ENCODE measurements at places on chromosomes 12 and 14.

DNA sequence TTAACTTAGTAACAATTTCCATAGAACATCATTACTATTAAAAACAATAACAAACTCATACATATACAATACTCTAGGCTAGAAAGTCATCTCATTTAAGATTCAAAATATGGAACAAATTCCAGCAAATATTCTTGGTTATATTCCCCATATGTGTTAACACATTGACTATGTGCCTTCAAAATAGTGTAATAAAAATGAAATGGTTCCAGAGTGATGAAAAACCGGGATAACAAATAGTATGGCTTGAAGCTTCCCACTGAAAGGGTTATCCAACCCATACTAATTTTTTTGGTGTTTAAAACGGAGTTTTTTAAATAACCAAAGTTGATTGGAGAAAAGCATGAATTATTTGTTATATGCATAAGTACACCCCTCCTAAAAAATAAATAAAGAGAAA is 5.3 kb downstream of the LRIG3 start:
- DNase-seq: no peak

DNA sequence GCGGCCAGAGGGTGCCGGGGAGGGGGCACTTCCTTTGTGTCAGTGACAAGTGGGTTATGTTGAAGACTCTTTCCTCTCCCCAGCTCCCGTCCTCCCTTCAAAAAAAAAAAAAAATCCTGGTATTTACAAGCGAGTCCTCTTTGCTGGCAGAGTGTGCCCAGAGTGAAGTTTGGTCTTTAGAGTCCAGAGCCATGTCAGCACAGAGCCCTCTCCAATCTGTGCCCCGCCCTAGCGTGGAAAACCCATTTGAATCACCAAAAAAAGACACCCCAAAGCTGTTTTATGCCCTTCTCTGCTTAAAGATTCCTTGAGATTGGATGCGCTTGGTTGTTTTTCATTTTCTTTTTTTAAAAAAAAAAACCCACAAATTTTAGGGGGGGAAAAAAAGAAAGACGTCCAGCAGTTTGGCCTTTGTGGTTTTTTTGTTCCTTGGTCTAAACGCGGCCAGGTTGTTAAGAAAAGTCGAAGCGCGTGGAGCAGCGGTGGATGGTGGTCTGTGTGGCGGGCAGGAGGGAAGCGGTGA is 3.3 kb downstream of the NKX2-1 start:
- DNase-seq: no peak

GRCh38 chr14:68442828-68443629 is 349.8 kb downstream of the ZFP36L1 start:
- DNase-seq: peak; percentile 90

DNA sequence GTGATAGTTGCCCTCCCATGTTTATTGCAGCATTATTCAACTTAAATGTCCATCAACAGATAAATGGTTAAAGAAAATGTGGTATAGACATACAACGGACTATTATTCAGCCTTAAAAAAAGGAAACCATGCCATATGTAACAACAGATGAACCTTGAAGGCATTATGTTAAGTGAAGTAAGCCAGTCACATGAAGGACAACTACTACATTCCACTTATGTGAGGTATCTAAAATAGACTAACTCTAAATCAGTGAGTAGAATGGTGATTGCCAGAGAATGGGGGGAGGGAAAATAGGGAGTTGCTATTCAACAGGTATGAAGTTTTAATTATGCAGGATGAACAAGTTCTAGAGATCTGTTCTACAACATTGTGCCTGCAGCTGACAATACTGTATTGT is 10.1 kb downstream of the PCNX4 start:
- DNase-seq: no peak

DNA sequence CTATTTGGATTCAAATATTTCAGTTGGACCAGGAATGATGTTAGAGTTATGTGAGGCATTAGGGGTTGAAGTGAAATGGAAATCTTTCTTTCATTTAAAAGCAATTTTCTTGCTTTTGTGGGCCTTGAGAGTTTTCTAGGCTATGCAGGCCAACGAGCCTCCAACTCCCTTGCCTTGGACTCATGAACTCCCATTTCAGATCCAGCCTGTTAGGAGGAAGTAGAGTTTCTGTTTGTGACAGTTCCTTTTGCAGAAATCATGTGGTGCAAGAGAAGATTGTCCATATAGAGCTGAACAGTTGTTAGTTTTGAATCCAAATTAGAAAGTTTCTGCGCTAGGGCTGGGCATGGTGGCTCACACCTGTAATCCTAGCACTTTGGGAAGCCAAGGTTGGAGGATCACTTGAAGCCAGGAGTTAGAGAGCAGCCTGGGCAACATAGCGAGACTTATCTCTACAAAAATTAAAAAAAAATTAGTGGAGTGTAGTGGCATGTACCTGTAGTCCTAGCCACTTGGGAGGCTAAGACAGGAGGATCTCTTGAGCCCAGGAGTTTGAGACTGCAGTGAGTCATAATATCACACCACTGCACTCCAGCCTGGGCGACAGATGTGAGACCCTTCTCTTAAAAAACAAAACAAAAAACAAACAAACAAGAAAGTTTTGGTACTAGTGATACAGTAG is 47.3 kb upstream of the MED13L start:
- no peak for DNase-seq

DNA sequence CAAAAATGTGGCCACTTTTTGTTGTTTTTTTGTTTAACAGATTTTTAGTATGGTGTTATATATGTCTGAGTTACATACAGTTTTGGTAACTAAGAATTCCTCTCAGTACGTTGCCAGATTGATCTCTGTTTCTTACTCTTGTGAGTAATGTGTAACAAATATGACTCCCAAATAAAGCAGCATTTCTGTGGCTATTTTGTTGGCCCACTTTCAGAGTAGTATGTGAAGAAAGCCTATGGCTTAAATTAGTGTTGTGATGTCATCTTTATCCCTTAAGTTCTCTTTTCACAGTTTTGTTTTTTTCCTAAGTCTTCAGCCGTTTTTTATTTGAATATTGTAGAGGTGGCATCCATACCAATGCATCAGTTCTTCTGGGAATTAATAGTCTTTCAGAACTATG is 10.7 kb downstream of the PCNX4 start:
- peak; percentile 83 for DNase-seq

- no peak for DNase-seq
Measured at GRCh38 chr12:12156828-12157227, 86.1 kb downstream of the BCL2L14 start.

DNA sequence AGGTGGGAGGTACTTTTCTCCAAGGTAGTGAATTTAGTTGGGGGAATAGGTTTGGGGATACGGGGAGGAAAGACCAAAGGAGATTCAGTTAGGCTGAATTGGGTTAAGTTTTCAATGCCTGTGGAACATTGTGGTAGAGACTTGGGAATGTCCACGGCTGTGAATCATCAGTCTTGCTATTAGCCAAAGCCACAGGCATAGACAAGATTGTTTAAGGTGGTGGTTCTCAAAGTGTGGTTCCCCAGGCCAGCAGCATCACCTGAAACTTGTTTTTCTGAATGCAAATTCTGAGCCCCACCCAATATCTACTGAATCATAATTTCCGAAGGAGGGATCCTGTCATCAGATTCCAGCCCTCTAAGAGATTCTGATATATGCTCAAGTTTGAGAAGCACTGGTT is 316.2 kb downstream of the EGLN3 start:
- peak; percentile 46 for DNase-seq

DNA sequence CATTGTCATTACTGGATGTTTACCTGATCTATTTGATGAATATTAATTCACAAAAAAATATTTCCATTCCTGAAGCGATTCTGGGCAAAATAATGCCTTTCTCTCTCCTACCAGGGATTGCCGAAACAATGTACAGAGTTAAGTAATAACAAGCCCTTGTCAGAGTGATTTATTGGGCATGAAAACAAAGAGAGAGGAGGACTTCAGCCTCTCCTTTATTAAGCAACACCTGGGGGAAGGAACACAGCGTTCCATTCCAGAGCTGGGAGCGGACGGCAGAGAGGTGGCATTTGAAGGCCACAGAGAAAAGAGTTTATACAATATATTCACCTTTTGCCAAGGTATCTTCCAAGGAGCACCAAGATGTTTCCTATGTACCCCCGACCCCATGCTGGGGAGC is 165.8 kb downstream of the KSR2 start:
- no peak for DNase-seq

DNA sequence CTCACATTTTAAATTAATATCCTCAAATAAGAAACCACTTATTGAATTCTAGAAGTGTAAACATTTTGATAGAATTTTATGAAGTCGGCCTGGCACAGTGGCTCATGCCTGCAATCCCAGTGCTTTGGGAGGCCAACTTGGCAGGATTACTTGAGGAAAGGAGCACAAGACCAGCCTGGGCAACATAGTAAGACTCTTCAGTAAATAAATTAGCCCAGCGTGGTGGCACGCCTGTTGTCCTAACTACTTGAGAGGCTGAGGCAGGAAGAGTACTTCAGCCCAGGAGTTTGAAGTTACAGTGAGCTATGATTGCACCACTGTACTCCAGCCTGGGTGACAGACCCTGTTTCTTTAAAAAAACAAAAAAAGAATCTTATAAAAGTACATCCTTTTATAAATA is 8.9 kb upstream of the ZNF410 start:
- no peak for DNase-seq

DNA sequence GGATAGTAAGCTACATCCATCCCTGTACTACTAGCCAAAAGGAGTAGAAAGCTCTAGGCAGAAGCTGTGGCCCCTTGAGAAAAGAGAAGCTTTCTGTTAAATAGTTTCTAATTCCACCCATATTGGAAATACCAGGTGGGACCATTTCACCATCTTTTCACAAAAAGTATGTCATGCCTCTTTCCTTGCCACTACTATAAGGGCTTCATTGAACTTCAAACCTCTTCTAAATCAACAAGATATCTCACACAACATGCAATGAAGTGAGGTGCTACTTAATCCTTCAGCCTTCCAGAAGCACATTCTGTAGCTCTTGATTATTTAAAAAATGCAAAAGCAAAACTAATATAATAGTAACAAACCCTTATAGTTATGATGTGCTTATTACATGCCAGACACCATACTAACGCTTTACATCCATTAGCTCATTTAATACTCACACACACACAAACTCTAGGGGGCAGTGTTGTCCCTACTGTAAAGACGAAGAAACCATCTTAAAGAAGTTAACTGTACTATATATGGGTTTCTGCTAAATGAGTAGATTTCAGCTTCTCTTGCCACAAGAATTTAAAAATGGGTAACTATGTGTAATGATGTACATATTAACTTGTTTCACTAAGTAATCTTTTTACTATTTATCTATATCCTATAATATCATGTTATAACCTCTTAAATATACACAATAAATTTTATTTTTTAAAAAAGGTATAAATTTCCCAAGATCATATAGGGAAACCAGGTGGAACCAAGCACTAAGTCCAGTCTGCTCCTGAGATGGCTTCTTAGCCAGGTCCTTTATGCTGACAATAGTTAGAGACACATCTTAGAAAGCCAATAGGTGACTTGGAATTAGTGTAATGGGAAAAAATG is 124.4 kb downstream of the RPS29 start:
- peak; percentile 76 for DNase-seq

DNA sequence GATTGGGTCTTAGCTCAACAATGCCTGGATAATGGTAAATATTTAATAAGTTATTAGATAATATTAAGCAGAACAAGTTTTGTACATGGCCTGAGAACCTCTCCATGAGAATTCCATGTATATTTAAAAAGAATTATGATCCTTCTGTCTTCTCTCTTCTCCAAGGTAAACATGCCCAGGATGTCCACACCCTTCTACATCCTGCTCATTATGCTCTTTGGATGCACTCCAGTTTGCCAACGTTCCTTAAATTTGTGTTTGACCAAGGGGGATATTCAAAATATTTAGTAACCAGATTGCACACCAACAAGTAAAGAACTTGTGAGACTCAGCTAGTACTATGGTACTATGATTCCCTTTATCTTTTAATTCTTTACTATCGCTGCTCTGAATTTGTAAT is 44.8 kb upstream of the ERGIC2 start:
- DNase-seq: no peak

GRCh38 chr14:23024612-23025075 is 10.1 kb downstream of the PSMB5 start:
- no peak for DNase-seq

GRCh38 chr14:63388766-63389431 is 70.2 kb upstream of the GPHB5 start:
- peak; percentile 55 for DNase-seq

DNA sequence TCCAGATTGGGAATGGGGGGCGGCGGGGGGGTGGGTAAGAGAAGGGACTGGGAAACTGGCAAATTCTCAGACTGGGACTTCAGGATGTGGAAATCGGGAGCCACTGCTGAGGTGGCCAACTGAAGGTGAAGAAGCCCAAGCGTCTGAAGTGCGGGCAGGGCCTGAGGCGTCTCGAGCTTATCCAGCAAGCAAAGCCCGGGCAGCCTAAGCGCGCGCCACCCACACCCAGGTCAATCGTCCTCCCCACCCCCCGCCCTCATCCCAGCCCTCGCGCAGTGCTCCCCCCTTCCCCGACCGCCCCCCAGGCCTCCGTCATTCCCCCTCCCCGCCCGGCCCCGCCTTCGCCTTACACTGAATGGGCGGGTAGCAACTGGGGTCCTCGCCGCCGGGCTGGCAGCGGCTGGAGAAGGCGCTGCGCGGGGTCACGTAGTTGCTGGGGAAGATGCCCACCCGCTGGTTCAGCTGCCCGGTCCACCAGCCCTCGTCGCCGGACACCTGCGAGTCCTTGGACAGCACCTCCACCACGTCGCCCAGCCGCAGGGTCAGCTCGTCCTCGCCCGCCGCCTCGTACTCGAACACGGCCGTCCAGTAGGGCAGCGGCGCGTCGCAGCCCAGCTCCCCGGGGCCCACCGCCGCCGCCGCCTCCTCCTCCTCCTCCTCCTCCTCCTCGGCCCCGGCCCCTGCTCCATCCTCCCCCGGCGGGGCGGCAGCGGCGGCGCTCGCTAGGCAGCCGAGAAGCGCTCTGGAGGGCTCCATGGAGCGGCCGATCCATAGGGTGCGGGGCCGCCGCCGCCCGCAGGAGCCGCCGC is 693 bp downstream of the MAP3K9 start:
- DNase-seq: no peak

DNA sequence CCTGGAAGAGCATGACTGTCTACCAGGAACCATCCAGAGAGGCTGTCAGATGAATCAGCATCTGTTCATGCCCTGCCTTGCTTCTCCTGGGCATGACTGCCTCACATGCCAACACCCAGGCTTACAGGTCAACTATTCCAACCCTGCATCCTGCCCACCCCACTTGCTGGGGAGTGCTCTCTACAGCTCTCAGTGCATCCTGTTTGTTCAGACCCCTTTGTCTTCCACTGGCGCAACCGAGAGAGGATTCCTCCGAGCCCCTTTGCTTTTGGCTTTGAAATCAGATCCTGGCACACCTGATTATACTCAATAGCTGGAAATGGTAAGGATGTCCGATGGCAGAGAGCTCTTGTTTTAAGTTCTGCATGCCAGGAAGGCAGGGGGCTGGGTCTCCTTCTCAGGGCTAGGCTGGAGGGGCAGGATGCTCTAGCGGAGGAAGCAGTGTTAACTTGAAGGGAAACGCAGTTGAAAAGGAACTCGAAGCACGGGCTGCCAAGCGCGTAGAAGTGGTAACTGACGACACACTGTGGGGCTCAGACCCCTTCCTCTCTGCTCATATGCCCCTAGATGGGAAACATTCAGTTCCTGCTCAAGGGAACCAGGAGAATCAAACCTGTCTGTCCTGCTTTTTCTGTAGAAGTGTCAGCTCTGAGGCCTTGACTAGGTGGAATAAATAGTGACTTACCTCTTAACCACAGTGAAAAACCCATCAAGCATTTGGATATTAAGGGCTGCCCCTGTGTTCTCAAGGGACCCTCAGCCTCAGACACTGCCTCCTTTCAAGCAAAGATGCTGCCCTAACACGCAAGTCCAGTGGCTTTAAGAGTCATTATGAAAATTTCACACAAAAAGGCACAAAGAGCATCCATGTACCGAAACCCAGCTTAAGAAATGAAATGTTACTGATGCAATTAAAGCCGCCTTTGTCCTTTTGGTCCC is 297.5 kb downstream of the ZFP36L1 start:
- no peak for DNase-seq
